CD4-positive, alpha-beta T cell (primary cell): ENCODE measurements at places on chromosomes 2 and 18. TPM values are rescaled to one million over a fixed set of nuclear protein-coding genes. Genes with fewer than 3 reads are reported as not detected.

- no peak overlapping the region for H3K27ac ChIP-seq
- no peaks in the 10 kb centered on the region for H3K4me1 ChIP-seq
- H3K36me3 ChIP-seq: no peaks in the 10 kb centered on the region
- no peak for DNase-seq
Measured at GRCh38 chr2:120826260-120826648, 90.6 kb downstream of the GLI2 start.

DNA sequence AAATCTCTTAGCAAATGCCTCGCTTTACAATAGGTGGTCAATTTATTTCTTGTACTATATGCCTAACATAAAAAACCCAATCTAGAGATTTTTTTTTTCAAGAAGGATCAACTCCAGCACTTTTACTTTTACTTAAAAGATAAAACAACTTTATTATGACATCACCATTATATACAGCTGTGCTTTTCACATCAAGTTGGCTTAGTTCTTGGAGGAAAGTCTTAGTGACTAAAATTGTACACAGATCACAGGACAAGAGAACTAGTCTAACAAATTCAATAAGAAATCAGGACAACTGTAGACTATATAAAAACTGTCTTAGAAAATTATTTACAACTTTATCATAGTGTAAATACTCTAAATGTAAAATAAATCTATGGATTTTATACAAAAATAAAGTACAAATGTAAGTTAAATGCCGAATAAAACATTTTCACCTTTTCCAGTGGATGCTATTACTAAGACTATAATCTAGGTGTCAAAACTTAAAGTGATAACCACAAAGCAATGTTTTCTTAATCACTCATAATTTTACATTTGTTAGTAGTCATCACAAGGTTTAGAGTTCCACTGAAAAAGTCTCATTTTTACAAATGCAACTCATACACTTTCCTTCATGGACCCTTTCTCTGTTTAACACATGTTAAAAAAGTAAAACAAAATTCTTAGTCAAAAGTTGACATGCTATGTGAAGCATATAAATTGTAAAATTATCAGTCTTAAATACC is 5.4 kb upstream of the CD302 start:
- no peak overlapping the region for H3K4me3 ChIP-seq
- H3K36me3 ChIP-seq: peaks cover 12% of the 10 kb centered on the region
- H3K27ac ChIP-seq: no peak overlapping the region
- H3K4me1 ChIP-seq: peaks cover under 1% of the 10 kb centered on the region

MARCHF4 gene
- not detected for total RNA-seq

DNA sequence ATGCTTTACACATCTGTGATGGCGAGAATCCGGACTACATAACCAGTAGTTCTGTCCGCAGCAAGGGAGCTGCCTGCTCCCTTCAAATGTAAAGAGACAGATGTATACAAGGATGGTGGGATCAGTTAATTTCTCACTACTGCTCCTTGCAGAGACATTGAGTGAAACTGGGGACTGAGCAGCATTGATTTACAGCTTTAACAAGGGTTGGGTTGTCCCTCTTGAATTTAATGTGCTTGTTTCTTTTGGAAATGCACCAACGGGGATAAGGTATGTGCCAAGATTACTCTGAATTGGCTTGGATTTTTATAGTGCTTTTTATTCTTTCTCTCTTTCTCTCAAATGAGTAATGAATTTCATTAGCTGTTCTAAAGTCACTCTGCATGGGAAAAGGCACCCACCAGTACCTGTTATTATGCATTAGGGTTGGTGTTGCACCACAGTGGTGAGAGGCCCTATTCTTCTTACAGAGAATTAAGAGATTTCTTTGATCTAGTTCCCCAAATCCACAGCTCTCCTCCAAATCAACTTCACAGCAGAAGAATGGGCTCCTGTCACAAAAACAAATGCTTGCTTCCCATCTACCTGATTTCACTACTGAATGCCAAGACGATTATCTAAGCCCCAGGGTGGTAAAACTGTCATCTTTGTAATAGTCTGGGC is 107.6 kb downstream of the DOCK10 start:
- peaks cover 18% of the 10 kb centered on the region for H3K36me3 ChIP-seq
- peaks cover 49% of the 10 kb centered on the region for H3K4me1 ChIP-seq
- DNase-seq: no peak
- no peak overlapping the region for H3K4me3 ChIP-seq

TMEM200C gene
- not detected for total RNA-seq

GRCh38 chr2:46032996-46033395 is 264.2 kb upstream of the EPAS1 start:
- no peak for DNase-seq
- no peaks in the 10 kb centered on the region for H3K36me3 ChIP-seq
- H3K4me1 ChIP-seq: no peaks in the 10 kb centered on the region
- no peak overlapping the region for H3K4me3 ChIP-seq

- H3K4me1 ChIP-seq: no peaks in the 10 kb centered on the region
- no peak overlapping the region for H3K4me3 ChIP-seq
- peaks cover 7% of the 10 kb centered on the region for H3K27me3 ChIP-seq
- DNase-seq: no peak
Measured at GRCh38 chr2:119496682-119497081, 27.6 kb downstream of the SCTR start.

SUPT7L gene
- 52.2 TPM for total RNA-seq

CPS1 gene
- 0.41 TPM for total RNA-seq

DNA sequence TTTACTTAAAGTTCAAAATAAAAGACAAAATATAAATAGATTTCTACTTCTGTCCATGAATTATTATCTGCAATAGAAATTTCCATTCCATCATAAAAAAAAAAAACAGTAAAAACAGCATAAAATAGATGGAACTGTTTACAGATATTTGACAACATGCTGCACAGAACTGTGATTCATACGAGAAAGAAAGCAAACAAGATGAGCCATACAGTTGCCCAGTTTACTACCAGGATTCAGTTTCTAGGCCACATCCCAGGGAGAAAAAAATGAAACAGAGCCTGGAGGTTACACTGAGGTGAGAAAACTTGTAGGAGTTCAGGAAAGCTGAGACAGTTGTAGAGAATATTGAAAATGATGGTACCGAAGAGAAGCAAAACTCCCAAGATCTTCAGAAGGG is 1426.9 kb upstream of the ACVR2A start:
- H3K27me3 ChIP-seq: no peaks in the 10 kb centered on the region
- H3K4me3 ChIP-seq: no peak overlapping the region
- H3K36me3 ChIP-seq: no peaks in the 10 kb centered on the region
- no peaks in the 10 kb centered on the region for H3K4me1 ChIP-seq
- no peak overlapping the region for H3K27ac ChIP-seq
- DNase-seq: no peak

LGALSL gene
- total RNA-seq: 0.31 TPM

DNA sequence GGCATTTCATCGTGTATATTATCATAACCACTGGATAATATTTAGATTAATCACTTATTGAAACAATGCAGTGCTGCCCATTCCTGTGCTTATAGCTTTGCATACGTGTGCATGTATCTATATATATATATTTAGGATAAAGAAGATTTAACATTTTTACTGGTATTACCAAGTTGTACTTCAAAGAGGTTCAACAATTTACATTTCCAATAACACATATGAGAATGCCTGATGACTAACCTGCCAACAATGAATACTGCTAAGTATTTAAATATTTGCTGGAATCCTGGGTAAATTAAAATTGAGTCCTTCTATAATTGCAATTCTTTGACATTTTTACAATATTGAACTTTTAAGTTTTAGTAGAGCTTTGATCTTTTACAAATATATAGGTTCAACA is 111.4 kb downstream of the SLC39A10 start:
- no peak overlapping the region for H3K27ac ChIP-seq
- H3K4me3 ChIP-seq: no peak overlapping the region
- no peaks in the 10 kb centered on the region for H3K36me3 ChIP-seq

CPLX4 gene
- total RNA-seq: not detected

- H3K4me1 ChIP-seq: no peaks in the 10 kb centered on the region
- H3K27ac ChIP-seq: no peak overlapping the region
- no peak for DNase-seq
Measured at GRCh38 chr2:65487404-65487803, 55.0 kb upstream of the SPRED2 start.

DNA sequence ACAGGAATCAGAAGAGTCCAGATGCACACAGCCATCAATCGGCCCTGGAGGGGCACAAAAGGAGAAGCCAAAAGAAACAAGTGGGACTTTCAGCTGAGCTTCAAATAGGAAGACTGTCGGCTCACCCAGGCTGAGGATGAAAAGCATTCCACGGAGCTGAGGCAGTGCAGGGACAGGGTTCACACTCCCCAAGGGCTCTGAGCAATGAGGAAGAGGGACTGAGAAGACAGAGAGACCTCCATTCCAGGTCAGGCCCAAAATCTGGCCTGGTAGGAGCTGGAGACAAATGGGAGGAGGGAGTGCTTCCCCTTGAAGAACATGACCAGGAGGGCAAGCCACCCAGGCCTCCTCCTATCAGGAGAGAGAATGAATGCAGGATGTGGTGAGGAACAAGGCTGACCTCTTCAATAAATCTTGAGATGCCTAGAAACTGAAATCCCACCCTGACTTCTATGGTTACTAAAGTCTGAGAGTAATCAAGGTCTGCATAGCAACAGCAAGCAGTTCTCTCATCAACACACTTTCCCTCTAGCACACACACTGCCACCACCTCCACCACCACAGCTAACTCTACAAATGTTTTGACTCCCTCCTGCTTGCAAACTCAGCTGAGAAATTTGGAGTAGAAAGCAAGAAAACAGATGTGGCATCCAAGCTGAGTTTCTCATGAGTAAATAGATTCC is 434.4 kb downstream of the TNS1 start:
- DNase-seq: no peak
- H3K27me3 ChIP-seq: no peaks in the 10 kb centered on the region
- H3K27ac ChIP-seq: no peak overlapping the region
- no peak overlapping the region for H3K4me3 ChIP-seq
- H3K4me1 ChIP-seq: no peaks in the 10 kb centered on the region

- H3K4me1 ChIP-seq: no peaks in the 10 kb centered on the region
- H3K4me3 ChIP-seq: no peak overlapping the region
- no peaks in the 10 kb centered on the region for H3K27me3 ChIP-seq
- no peak for DNase-seq
Measured at GRCh38 chr2:161388146-161388779, 27.8 kb upstream of the TBR1 start.

MROH2A gene
- not detected for total RNA-seq

GRCh38 chr18:75472906-75473305 is 45.4 kb upstream of the SMIM21 start:
- H3K4me1 ChIP-seq: no peaks in the 10 kb centered on the region
- no peak overlapping the region for H3K4me3 ChIP-seq
- no peaks in the 10 kb centered on the region for H3K36me3 ChIP-seq
- H3K27me3 ChIP-seq: no peaks in the 10 kb centered on the region

- no peak overlapping the region for H3K27ac ChIP-seq
- peaks cover 36% of the 10 kb centered on the region for H3K36me3 ChIP-seq
- H3K4me3 ChIP-seq: no peak overlapping the region
Measured at GRCh38 chr2:121513597-121514333, 16.9 kb upstream of the RNU4ATAC start.

- H3K27me3 ChIP-seq: no peaks in the 10 kb centered on the region
- no peaks in the 10 kb centered on the region for H3K4me1 ChIP-seq
- DNase-seq: no peak
- no peaks in the 10 kb centered on the region for H3K36me3 ChIP-seq
- H3K27ac ChIP-seq: no peak overlapping the region
Measured at GRCh38 chr18:72674710-72675109, 130.6 kb upstream of the CBLN2 start.

DNA sequence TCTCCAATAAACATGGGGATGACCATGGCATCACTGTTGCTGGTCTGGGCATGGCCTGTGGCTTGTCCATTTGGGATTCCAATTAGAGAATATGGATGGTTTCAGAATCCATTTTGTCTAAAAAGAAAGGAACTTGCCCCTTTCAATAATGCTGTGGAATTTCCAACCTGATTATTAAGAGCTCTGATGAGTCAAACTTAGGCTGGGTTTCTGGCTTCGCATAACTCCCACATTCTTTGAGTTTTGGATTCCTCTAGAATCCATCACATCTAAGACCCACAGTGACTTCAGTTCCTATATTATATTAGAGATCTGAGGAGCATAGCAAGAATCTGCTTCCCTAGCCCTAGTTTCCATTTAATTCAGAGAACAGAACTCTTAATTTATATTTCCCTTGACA is 531.5 kb downstream of the TNS1 start:
- no peak overlapping the region for H3K4me3 ChIP-seq
- no peaks in the 10 kb centered on the region for H3K27me3 ChIP-seq
- no peak overlapping the region for H3K27ac ChIP-seq
- no peaks in the 10 kb centered on the region for H3K36me3 ChIP-seq

- H3K27ac ChIP-seq: no peak overlapping the region
- no peaks in the 10 kb centered on the region for H3K27me3 ChIP-seq
- DNase-seq: peak; percentile 13
- no peaks in the 10 kb centered on the region for H3K36me3 ChIP-seq
- no peak overlapping the region for H3K4me3 ChIP-seq
- H3K4me1 ChIP-seq: no peaks in the 10 kb centered on the region
Measured at GRCh38 chr2:147045113-147045512, 799.7 kb upstream of the ACVR2A start.

- H3K4me1 ChIP-seq: peaks cover 65% of the 10 kb centered on the region
- DNase-seq: no peak
- no peak overlapping the region for H3K27ac ChIP-seq
- peaks cover 4% of the 10 kb centered on the region for H3K36me3 ChIP-seq
- H3K27me3 ChIP-seq: peaks cover 47% of the 10 kb centered on the region
Measured at GRCh38 chr2:111119822-111120252, 877 bp upstream of the BCL2L11 start.

MAP3K2 gene
- 103 TPM for total RNA-seq

- DNase-seq: no peak
- peaks cover 59% of the 10 kb centered on the region for H3K36me3 ChIP-seq
- no peak overlapping the region for H3K27ac ChIP-seq
- no peaks in the 10 kb centered on the region for H3K27me3 ChIP-seq
- peaks cover 16% of the 10 kb centered on the region for H3K4me1 ChIP-seq
Measured at GRCh38 chr18:680392-680791, 22.9 kb downstream of the TYMS start.

- no peak for DNase-seq
- no peaks in the 10 kb centered on the region for H3K27me3 ChIP-seq
- H3K4me3 ChIP-seq: no peak overlapping the region
- H3K4me1 ChIP-seq: no peaks in the 10 kb centered on the region
Measured at GRCh38 chr2:9565436-9566153, 10.0 kb upstream of the ADAM17 start.

FOXD4L1 gene
- not detected for total RNA-seq

DNA sequence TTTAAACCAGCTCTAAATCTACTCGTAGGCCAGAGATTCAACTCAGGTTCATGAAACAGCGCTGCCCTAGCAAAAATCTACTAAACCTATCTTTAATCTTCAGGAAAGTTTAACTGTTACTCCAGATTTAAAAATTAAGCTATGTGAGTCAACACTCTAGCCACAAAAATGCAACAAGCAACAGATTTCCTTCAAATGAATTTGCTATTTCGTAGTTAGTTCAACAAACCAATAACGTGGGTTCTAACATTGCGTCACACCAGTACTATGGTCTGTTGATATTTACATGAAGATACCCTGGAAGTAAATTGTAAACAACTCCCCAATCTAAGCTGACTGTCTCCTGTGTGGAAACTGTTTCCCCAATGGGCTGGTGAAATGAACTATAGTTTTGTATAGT is 71.2 kb downstream of the FIGN start:
- no peak overlapping the region for H3K27ac ChIP-seq
- no peak for DNase-seq
- H3K4me3 ChIP-seq: no peak overlapping the region
- H3K36me3 ChIP-seq: no peaks in the 10 kb centered on the region
- no peaks in the 10 kb centered on the region for H3K27me3 ChIP-seq
